GM23338 (cell line): ENCODE measurements at places on chromosomes 13 and 19. TPM values are rescaled to one million over a fixed set of nuclear protein-coding genes. Genes with fewer than 3 reads are reported as not detected.

- H3K4me1 ChIP-seq, result peaks cover 12% of the 10 kb centered on the region
- H3K36me3 ChIP-seq, result no peaks in the 10 kb centered on the region
- peak; percentile 77 for DNase-seq
- peak within 1 kb of the TSS; percentile 64 for H3K4me3 ChIP-seq
- H3K27ac ChIP-seq, result no peak within 1 kb of the TSS
Observed at GRCh38 chr13:20160306-20161274, at the start of gene GJA3. Gene GJA3 (minus strand): TSS chr13:20161052. CDS start chr13:20143288, 17,764 bp downstream.

DNA sequence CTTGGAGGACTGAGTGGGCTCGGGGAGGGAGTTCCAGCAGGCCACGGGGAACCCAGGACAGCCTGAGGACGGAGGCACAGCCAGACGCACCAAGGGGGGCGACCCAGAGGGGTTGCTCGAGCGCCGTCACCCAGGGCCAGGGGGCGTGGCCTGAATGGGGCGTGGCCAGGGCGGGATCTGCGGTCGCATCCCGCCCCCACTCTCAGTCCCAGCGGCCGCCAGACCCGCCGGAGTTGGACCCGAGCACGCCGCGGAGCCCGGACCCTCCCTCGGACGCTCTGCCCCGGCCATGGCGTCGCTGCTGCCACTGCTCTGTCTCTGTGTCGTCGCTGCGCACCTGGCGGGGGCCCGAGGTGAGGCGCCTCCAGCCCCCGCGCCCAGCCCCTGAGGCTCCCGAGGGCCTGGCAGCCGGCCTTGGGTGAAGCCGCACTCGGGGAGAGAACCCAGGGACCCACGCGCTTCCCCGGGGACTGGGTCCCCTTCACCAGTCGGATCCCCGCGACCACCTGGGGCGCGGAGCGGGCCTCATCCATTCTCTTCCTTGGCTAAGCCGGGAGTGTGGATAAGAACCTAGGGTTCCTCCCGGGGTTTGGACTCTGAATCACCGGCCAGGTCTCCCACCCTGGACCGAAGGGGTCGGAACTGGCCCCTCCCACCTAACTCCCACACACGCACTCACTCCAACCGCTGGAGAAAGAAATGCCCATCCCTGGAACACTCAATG, at the start of gene CILP2:
CILP2 (plus strand) TSS at position 205 of the 724 bp plus-strand sequence; CDS start at position 290, 85 bp downstream.
- no peak within 1 kb of the TSS for H3K27ac ChIP-seq
- H3K4me3 ChIP-seq, result peak within 1 kb of the TSS; percentile 76
- H3K36me3 ChIP-seq, result no peaks in the 10 kb centered on the region
- H3K4me1 ChIP-seq, result peaks cover 5% of the 10 kb centered on the region; the same call in 1 of the 2 replicates
- DNase-seq, result peak; percentile 89

GRCh38 chr13:97338571-97338970, 95.4 kb upstream of the RAP2A start:
- no peak overlapping the region for H3K27ac ChIP-seq
- peaks cover 4% of the 10 kb centered on the region; the same call in 1 of the 2 replicates for H3K4me1 ChIP-seq

GRCh38 chr13:78323848-78324247, 279.5 kb downstream of the POU4F1 start:
- H3K4me1 ChIP-seq, result peaks cover 5% of the 10 kb centered on the region; the same call in 1 of the 2 replicates
- no peak for DNase-seq
- H3K27me3 ChIP-seq, result no peaks in the 10 kb centered on the region

DNA sequence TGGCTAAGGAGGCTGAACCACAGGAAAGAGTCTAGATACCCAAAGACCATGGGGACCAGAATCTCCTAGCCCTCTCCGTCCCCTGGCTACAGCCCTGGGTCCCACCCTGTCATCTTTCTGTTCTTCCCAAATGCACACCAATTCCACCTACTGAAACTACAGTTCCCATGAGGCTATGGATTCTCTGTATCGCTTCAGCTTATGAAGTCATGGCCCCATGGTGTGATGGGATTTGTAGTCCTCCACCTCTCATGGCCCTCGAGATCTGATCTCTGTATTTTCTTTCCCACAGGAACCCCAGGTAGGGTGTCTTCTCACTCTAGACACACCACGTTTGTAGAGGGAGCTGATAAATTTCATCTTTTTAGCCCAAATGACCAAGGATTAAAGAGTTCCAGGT, 11.8 kb downstream of the PTPRH start:
- H3K27ac ChIP-seq, result no peak overlapping the region
- no peak overlapping the region for H3K4me3 ChIP-seq
- H3K4me1 ChIP-seq, result no peaks in the 10 kb centered on the region
- H3K36me3 ChIP-seq, result no peaks in the 10 kb centered on the region
- DNase-seq, result peak; percentile 67
- H3K27me3 ChIP-seq, result no peaks in the 10 kb centered on the region

- H3K27ac ChIP-seq, result 0 out of 2 replicates have a peak overlapping the region, but pooled peaks have one; percentile 3
- no peaks in the 10 kb centered on the region for H3K27me3 ChIP-seq
- DNase-seq, result no peak
- H3K36me3 ChIP-seq, result no peaks in the 10 kb centered on the region
- H3K4me1 ChIP-seq, result peaks cover 54% of the 10 kb centered on the region
- no peak overlapping the region for H3K4me3 ChIP-seq
Observed at GRCh38 chr13:51596541-51596940, 12.3 kb downstream of the WDFY2 start.

- no peak for DNase-seq
- no peaks in the 10 kb centered on the region for H3K27me3 ChIP-seq
- H3K4me1 ChIP-seq, result no peaks in the 10 kb centered on the region
- H3K36me3 ChIP-seq, result no peaks in the 10 kb centered on the region
Observed at GRCh38 chr19:19566306-19566705, 28.2 kb downstream of the CILP2 start.

CEACAM7 gene
- total RNA-seq, result 0.24 and 0.50 TPM in 2 replicates

DNA sequence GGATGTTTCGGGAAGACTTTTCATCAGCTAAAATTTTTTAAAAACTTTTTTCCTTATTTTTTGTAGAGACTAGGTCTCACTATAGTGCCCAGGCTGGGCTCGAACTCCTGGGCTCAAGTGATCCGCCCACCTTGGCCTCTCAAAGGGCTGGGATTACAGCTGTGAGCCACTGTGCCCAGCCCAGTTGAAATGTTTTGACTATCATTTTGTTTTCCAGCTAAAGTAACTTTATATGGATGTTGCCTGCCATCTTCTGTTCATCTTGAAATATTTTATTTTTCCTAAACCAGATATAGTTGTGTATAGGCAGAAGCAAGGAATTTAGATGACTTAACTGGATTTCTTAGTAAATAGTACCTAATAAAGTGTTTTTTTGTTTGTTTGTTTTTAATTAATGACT, 7.0 kb downstream of the CAB39L start:
- no peaks in the 10 kb centered on the region for H3K27me3 ChIP-seq
- no peak overlapping the region for H3K27ac ChIP-seq
- no peaks in the 10 kb centered on the region for H3K36me3 ChIP-seq
- no peak for DNase-seq
- no peaks in the 10 kb centered on the region for H3K4me1 ChIP-seq

GRCh38 chr19:15456871-15457700, 7.3 kb downstream of the RASAL3 start:
- H3K27me3 ChIP-seq, result peaks cover 81% of the 10 kb centered on the region
- peak; percentile 99 for DNase-seq
- peaks cover 15% of the 10 kb centered on the region for H3K4me1 ChIP-seq

IGFL3 gene
- total RNA-seq, result not detected in 2 replicates

- DNase-seq, result no peak
- no peaks in the 10 kb centered on the region for H3K36me3 ChIP-seq
- H3K4me3 ChIP-seq, result no peak overlapping the region
- H3K4me1 ChIP-seq, result peaks cover 35% of the 10 kb centered on the region
- H3K27me3 ChIP-seq, result no peaks in the 10 kb centered on the region
- no peak overlapping the region for H3K27ac ChIP-seq
Observed at GRCh38 chr19:28166025-28166424, 1046.9 kb downstream of the UQCRFS1 start.

DNA sequence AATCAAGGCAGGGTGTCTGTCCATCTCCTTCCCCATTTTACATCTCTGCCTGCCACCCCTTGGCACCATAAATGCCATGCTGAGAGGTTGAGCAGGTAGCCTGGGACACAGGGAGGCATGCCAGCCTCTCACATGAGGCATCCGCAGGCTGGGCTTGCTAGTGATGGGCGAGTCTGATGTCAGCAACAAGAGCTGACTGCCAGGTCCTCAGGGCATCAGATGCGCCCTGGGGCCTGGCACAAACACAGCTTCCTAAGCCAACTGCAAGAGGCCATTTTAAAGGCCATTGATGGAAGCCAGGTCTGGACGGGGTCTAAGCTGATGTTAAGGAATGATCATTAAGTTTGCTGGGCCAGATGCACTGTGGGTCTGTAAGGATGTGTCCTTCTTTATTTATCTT, 34.6 kb downstream of the MYH14 start:
- peaks cover 10% of the 10 kb centered on the region; the same call in 1 of the 2 replicates for H3K4me1 ChIP-seq
- no peaks in the 10 kb centered on the region for H3K36me3 ChIP-seq
- no peak overlapping the region for H3K4me3 ChIP-seq
- H3K27ac ChIP-seq, result no peak overlapping the region
- no peak for DNase-seq
- no peaks in the 10 kb centered on the region for H3K27me3 ChIP-seq

LHB gene
- 1.9 TPM in 1 of 2 replicates, not detected in the other for total RNA-seq

DNA sequence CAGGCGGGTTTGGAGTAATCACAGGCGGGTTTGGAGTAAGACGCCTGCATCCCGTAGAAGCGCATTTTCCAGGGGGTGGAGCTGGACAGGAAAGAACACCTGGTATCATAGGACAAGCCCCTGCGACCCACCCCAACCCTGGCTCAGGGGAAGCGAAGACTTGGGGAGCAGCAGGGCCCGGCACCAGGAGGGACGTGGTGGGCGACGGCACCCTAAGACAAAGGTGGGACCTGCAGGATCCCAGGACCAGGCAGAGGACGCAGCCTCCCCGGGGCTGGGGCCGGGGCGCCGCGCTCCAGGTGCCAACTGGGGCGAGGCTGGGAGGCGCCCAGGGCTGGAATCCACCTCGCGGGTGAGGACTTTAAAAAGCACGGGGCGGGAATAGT, 520 bp downstream of the ZNF600 start:
- no peak overlapping the region for H3K27ac ChIP-seq
- peak overlapping the region; percentile 94 for H3K4me3 ChIP-seq
- no peaks in the 10 kb centered on the region for H3K36me3 ChIP-seq
- peaks cover 36% of the 10 kb centered on the region for H3K27me3 ChIP-seq
- 0 out of 2 replicates have a peak, but pooled peaks cover 9% of the 10 kb centered on the region for H3K4me1 ChIP-seq
- peak; percentile 39 for DNase-seq

DNA sequence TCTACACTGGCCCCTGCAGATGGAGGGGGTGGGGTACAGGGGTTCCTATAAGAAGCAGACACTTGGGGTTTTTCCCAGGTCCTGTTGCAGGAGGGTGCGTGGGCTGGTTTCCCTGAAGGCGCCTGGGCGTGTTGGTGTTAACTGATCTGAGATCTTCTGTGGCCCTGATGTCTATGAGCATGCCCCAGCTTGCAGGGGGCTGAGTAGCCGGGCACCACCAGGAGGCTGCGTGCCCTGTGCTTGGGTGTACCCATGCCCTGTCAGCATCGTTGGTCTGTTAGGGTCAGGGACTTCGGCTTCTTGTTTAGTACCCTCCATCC, 45.3 kb downstream of the CAPN12 start:
- no peaks in the 10 kb centered on the region for H3K27me3 ChIP-seq
- H3K4me1 ChIP-seq, result peaks cover 19% of the 10 kb centered on the region
- no peak for DNase-seq
- no peak overlapping the region for H3K4me3 ChIP-seq
- peak overlapping the region; percentile 76 for H3K27ac ChIP-seq

- DNase-seq, result peak; percentile 77
- no peaks in the 10 kb centered on the region for H3K36me3 ChIP-seq
- H3K27ac ChIP-seq, result no peak overlapping the region
Observed at GRCh38 chr19:29040951-29041350, 172.0 kb downstream of the UQCRFS1 start.

LRRC8E gene
- 4.5 and 4.8 TPM in 2 replicates for total RNA-seq

DNA sequence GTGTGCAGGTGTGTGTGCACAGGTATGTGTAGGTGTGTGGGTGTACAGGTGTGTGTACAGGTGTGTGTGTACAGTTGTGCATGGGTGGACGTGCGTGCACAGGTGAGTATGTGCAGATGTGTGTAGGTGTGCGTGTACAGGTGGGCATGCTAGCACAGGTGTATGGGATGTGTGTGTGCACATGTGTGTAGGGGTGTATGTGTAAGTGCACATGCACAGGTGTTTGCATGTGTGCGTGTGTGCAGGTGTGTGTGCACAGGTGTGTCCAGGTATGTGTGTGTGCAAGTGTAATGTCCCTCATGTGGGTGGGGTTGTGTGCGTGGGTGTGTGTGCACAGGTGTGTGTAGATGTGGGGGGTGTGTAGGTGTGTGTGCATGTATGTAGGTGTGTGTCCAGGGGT, 27.5 kb upstream of the TFDP1 start:
- no peak for DNase-seq
- H3K27ac ChIP-seq, result no peak overlapping the region
- no peaks in the 10 kb centered on the region for H3K4me1 ChIP-seq
- no peaks in the 10 kb centered on the region for H3K27me3 ChIP-seq
- no peaks in the 10 kb centered on the region for H3K36me3 ChIP-seq
- H3K4me3 ChIP-seq, result no peak overlapping the region

DNA sequence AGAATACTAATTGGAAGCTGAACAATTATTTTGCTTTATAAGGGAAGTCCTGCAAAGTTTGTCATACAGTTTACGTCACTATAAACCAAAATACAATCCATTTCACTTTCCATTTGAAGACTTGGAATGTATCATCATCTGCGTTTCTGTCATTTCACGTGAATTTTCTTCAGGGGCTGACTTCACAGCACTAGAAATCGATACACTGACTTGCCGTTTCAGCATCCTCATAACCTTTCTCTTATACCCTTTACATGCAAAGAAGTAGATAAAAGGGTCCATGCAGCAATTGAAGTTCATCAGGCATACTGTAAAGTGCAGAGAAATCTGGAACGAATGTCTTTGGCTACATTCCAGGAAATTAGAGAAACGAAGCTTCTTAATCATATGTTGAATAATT, 12.2 kb downstream of the GPR183 start:
- no peaks in the 10 kb centered on the region for H3K4me1 ChIP-seq
- H3K4me3 ChIP-seq, result no peak overlapping the region
- no peak overlapping the region for H3K27ac ChIP-seq
- DNase-seq, result no peak
- no peaks in the 10 kb centered on the region for H3K27me3 ChIP-seq
- H3K36me3 ChIP-seq, result no peaks in the 10 kb centered on the region

- no peak for DNase-seq
- H3K27ac ChIP-seq, result no peak overlapping the region
- H3K27me3 ChIP-seq, result no peaks in the 10 kb centered on the region
- H3K4me1 ChIP-seq, result no peaks in the 10 kb centered on the region
- no peak overlapping the region for H3K4me3 ChIP-seq
Observed at GRCh38 chr13:49954674-49955455, 18.7 kb upstream of the SPRYD7 start.

DNA sequence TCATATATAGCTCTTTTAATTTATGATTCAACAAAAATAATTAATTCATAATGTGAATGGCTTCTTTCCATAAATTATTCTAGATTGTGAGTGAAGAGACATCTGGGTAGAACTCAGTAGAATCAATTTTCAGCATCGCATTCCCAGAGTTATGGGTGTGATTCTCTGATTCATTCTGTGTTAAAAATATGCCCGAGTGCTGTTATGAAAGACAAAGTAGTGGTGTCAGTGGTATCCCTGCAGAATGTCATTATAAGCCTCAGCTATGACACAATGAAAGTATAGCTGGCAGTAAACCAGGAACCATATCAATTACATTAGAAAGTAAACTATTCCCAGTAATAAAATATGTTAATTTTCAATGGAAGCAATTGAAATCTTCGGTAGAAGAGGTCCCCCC, 480.5 kb upstream of the SLITRK1 start:
- DNase-seq, result peak; percentile 11
- H3K36me3 ChIP-seq, result no peaks in the 10 kb centered on the region
- no peak overlapping the region for H3K27ac ChIP-seq
- no peaks in the 10 kb centered on the region for H3K4me1 ChIP-seq
- H3K4me3 ChIP-seq, result no peak overlapping the region
